ENCODE measurements at places on chromosomes 12 and 14.

DNA sequence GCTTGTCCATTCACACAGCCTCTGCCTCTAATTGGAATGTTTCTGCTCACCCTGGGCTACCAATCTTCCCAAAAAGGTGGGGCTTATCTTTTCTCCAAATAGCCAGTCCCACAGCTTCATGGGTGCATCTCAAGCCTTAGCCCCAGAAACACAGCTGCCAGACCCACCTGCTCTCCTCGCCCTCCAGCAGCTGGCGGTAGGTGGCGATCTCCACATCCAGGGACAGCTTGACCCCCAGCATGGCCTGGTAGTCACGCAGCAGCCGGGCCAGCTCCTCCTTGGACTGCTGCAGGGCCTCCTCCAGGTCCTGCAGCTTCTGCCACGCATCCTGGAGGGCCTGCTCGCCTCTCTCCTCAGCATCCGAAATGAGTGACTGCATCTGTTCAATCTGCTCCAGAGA, 11.1 kb downstream of the KRT77 start:
- no peak for DNase-seq

- no peak for DNase-seq
These were observed 47.9 kb downstream of the RPH3A start for GRCh38 chr12:112839386-112839972.

GRCh38 chr14:64060648-64061096, 207.9 kb downstream of the SYNE2 start:
- DNase-seq = peak; percentile 25

DNA sequence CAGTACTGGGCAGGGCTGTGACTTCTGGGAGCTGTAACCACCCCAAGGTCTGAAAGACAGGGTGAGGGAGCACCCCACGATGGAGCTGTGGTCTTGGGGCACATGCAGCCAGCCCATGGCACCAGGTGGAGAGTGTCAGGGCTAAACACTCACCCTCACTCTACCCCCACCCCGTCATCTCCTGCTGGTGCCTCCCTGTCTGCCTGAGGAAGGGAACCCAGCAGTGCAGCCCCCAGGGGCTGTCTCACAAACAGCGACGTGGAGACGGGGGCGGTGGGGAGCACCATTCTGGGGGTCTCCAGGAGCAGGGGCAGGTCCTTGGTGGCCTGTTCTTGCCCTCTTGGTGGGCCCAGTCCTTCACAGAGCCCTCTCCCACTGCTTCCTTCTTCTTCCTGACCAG, 63.5 kb downstream of the ERH start:
- DNase-seq = no peak

GRCh38 chr12:108757856-108758255, 26.5 kb upstream of the CORO1C start:
- no peak for DNase-seq

GRCh38 chr12:119176267-119177055, 2.3 kb upstream of the HSPB8 start:
- no peak for DNase-seq

- DNase-seq = no peak
These were observed 10.0 kb upstream of the GPR68 start for GRCh38 chr14:91254461-91254860.

Measured in activated naive CD4-positive, alpha-beta T cell treated with anti-CD3 and anti-CD28 coated beads, Interleukin-2, amount 50 U/mL, for 72 hours (primary cell).